ENCODE measurements at places on chromosomes 2 and 18.

- DNase-seq = no peak
Observed at GRCh38 chr2:45497355-45497754, 113.7 kb downstream of the SRBD1 start.

DNA sequence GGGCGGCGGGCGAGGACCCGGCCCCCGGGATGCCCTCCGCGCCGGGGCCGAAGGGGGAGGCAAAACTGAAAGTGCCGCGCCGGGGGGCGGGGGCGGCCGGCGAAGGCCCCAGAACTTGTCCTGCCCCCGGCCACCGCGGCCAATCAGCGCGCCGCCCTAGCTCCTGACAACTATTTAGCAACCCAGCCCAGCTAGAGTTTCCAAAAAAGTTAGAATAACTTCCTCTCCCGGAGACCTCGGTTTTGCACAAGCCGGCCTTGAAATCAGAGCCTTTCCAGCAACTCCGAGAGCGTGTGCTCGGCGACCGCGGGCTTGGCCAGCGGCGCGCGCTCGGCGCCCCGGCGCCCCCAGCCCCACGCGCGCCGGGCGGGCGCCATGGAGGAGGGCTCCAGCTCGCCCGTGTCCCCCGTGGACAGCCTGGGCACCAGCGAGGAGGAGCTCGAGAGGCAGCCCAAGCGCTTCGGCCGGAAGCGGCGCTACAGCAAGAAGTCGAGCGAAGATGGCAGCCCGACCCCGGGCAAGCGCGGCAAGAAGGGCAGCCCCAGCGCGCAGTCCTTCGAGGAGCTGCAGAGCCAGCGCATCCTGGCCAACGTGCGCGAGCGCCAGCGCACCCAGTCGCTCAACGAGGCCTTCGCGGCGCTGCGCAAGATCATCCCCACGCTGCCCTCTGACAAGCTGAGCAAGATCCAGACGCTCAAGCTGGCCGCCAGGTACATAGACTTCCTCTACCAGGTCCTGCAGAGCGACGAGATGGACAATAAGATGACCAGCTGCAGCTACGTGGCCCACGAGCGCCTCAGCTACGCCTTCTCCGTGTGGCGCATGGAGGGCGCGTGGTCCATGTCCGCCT is at the start of gene TWIST2:
TWIST2 (plus strand) TSS at position 245 of the 850 bp plus-strand sequence; CDS start at position 376, 131 bp downstream.
- no peak for DNase-seq

DNA sequence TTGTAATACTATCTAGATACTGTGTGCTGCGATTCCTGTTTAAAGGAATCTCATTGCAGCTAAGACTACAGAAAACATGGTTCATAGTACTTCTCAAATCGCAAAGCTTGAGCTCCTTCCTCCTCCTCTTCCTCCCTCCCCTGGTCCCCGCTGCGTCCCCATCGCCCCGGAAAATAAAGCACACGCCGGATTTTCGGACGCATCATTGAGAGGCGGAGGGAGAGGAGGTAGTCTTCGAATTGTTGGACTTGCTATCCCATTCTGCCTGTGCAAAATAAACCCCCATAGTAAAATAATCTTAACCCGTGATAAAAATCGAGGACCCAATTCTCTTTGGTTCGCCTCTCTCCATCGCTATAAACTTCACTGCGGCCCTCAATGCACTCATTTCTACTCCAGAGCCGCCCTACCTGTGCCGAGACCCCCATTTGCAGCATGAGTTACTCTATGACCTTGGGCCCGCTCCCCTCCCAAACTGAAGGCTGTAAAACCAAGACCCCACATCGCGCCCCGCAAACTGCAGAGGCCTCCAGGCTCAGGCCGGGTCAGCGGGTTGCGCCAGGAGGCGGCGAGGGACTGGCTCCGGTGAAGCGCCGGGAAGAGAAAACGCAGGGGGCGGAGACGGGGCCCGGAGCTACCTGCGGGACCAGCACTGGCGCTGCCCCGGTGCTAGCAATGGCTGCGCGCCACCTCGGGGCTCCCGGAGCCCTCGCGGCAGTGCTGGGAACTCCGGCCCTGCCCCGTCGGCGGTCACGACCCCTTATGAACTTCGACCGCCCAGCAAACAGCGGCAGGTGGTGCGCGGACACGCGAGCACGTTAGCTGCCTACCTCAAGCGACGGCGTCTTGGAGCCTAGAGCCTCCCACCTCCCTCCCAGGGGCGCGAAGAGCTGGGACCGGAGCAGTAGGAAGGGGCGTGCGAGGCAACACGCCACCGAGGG is 649 bp downstream of the ESCO1 start:
- DNase-seq = peak; percentile 15

GRCh38 chr2:222305516-222306392 is 7.0 kb upstream of the PAX3 start:
- no peak for DNase-seq

DNA sequence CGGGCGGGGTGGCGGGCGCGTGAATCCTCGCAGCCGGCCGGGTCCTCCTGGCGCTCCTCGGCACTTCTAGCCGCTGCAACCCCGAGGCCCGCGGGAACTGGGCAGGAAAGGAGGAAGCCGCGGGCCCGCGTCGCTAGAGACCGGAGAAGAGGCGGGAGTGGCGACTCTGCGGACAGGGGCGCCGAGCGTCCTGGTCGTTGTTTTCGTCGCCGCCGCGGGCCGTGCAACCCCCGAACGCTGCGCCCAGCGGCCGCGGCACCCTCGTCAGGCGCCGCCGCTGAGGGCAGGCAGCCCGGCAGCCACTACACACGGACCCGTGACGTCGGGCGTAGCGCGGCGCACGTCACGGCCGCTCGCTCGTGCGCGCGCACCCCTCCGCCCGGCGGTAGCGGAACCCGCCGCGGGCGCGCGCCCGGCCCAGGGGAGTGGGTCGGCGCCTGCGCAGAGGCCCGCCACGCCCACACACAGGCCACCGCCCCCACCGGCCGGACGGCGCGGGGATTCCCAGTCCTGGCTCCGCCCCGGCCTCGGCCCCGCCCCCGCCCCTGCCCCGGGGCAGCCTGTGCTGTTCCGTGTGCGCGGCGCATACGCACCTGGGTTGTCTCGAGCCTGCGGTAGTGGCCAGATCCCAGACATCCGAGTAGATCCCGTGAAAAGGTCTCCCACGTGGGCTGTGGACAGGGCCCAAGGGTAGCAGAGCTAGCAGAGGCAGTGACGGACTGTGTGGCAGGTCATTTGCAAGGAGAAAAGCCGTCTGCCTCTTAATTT is at the start of gene MAP3K2:
MAP3K2 (minus strand) TSS at position 321 of the 768 bp plus-strand sequence. CDS start 44,846 bp downstream, outside the sequence.
- peak; percentile 58 for DNase-seq

DNA sequence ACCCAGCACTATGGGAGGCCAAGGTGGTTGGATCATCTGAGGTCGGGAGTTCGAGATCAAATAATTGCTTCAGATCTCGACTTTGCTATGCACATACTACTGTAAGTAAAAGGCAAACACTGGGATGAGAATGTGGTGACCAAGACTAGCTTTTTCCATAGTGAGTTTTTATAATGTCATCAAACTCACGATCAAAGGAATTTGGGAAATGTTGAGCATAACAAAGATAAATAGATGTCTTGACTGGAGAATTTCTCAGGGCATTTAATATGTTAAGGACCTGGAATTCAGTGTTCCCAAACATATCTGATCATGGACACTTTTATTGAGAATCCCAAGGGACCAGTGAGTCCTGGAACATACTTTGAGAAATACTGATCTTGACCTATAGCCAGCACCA is 205.6 kb downstream of the ARHGAP15 start:
- DNase-seq = no peak

DNA sequence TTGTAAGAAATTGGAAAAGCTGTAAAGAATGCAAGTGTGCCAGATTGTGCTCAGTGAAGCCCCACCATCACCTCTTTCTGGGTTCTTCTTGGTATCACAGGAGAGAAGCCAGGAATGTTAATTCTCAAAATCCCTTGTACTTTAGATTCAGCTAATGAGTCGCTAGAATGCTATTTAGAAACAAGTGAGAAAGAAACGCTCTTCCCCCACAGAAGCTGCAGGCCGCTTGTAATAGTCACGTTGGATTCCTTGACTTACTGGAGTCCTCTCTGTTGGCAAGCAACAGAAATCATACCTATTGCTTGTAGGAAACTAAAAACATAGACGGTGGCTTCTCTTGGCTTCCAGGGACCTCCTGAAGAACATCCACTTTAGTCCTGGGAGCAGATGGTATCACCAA is 375.6 kb upstream of the LRATD1 start:
- no peak for DNase-seq

DNA sequence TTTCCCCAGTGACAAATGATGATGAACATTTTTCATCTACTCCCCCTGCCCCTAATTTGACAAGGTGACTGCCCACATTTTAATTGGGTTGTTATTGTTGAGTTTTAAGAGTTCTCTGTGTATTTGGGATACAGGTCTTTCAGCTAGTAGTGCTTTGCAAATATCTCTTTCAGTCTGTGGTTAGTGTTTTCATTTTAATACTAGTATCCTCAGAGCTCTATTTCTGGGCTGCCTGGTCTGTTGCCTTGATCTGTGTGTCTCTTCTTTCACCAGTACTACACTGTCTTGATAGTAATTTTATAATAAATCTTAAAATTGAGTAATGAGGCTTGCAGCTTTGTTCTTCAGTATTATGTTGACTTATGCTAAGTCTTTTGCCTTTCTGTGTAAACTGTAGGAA is 19.7 kb downstream of the EIF5B start:
- no peak for DNase-seq

DNA sequence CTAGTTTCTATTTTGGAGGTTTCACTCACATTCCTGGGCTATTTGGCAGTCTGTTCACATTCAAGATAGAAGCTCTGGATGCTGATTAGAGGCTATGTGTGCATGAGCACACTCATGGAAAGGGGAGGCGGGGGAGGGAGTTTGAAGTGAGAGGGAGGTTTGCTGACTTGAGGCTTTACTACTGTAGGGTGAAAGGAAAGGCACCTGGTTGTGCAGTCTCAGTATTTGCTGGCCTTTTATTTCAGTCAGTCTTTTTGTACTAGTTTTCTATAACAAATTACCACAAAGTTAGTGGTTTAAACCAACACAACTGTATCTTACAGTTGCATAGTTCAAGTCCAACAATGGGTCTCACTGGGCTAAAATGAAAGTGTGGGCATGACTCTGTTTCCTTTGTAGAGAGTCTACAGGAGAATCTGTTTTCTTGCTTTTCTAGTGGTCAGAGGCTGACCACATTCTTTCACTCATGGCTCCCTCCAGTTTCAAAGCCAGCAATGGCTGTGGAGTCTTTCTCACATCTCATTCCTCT is 47.7 kb upstream of the NR4A2 start:
- DNase-seq = no peak

- DNase-seq = no peak
Observed at GRCh38 chr2:127083819-127084503, 23.0 kb downstream of the BIN1 start.

DNA sequence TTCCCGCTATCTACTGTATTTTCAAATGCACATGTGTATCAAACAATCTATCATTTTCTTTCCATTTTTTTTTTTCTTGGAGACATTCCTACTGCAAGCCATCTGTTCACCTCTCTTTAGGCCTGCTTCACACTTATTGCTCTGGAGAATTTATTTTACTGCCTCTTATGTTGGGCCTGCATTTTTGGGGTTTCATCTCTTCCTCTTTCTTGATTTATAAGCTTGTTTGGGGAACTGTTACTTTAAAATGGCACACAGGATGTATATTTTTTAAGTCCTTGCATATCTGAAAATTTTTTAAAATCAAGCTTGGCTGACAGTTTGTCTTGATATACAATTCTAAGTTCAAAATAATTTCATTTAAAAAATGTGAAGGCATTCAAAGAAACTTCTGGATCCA is 3.5 kb upstream of the RAB27B start:
- DNase-seq = no peak

GRCh38 chr2:231347081-231347480 is 48.4 kb upstream of the B3GNT7 start:
- no peak for DNase-seq

- no peak for DNase-seq
Observed at GRCh38 chr18:47501946-47502345, 250.5 kb upstream of the SKOR2 start.

GRCh38 chr2:21821672-21822227 is 698.0 kb downstream of the TDRD15 start:
- no peak for DNase-seq

DNA sequence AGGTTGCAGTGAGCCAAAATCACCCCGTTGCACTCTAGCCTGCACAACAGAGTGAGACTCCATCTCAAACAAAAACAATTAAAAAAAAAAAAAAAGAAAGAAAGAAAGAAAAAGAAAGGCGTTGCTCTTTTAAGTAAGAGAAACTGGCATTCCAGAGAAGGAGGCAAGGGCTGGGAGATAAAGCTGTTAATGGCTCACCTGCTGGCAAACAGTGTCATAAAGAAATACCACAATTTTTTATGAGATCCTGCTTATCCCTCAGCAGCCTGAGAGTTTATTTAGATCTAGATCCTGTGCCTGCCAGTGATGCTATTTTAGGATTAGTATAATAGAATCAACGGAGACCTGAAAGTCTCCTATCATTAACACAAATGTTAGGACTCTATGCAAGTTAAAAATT is 16.3 kb downstream of the SLC19A3 start:
- no peak for DNase-seq

DNA sequence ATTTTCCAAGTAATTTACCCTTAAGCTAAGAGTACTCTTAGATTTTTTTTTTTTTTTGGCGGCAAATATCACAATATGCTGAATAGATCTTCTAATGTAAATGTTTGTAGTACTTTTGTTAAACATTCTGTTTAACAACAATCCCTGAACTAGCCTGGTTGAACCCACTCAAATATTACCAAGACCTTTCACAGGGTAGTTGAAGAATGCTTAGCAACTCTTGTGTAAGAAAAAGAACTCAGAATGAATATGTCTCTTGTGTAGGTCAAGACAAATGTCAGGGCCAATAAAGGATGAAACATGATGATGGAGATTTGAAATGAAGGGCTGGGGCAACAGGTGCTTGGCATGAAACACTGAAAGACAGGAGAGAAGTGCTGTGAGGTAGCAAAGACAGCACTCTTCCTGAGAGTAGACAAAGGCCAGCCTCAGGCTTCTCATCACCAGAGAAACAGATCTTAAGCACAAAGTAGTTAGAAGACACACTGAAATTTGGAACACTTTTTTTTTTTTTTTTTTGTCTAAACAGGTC is 597.3 kb downstream of the ERBB4 start:
- DNase-seq = no peak

- DNase-seq = no peak
Observed at GRCh38 chr18:40431071-40431985, 1523.7 kb upstream of the PIK3C3 start.

DNA sequence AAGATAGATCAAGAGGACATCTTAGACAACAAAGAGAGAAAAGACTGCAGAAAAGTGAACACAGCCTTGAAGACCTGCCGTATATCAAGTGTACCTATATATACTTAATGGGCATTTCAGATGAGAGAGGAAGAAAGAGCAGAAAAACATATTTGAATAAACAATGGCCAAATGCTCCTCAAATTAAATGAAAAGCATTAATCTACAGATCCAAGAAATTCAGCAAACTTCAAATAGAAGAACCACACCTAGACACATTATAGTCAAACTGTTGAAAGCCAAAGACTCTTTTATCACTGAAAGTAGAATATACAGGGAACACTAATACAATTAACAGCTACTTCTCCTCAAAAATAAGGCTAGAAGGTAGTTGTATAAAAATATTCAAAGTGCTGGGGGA is 18.7 kb upstream of the TTL start:
- no peak for DNase-seq

DNA sequence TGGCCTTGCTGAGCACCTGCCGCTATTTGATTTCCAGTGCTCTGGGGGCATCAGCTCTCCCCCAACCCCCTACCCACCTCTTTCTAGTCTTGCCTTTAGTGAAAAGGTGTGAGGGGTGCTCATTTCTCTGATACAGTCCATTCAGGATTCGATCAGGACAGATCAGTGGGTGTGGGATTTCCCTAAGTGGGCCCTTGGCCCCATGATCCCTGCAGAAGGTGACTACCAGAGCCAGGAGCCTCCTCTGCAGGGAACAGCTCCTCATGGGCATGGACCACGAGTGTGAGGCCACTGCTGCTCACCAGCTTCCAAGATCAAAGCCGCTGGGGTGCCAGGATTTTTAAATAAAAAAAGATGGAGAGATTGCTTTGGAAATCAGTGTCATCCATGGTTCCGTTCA is 835.2 kb upstream of the ID2 start:
- no peak for DNase-seq

All from cortex of kidney (tissue), 1 donor.